ENCODE measurements at places on chromosomes 1 and 21.

- DNase-seq: peak; percentile 77
Measured at GRCh38 chr1:231387770-231388669, 34.1 kb downstream of the EGLN1 start.

DNA sequence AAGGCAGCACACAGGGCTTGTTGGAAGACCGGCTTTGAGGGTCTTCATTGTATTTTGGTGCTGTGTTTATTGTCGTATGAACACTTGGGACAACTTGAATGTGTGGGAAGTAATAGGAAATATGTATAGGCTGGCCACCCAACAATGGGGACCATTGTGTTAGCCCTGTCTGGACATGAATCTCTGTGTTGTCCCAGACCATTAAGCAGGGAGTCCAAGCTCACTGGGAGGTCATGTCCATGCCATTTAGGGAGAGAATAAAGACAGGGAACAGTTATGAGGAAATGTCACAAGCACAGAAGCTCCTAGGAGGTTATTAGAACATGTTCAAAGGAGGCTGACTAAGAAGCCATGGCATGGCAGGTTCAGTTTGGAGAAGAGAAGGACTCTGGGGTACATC is 266.1 kb downstream of the KIF26B start:
- DNase-seq: no peak

DNA sequence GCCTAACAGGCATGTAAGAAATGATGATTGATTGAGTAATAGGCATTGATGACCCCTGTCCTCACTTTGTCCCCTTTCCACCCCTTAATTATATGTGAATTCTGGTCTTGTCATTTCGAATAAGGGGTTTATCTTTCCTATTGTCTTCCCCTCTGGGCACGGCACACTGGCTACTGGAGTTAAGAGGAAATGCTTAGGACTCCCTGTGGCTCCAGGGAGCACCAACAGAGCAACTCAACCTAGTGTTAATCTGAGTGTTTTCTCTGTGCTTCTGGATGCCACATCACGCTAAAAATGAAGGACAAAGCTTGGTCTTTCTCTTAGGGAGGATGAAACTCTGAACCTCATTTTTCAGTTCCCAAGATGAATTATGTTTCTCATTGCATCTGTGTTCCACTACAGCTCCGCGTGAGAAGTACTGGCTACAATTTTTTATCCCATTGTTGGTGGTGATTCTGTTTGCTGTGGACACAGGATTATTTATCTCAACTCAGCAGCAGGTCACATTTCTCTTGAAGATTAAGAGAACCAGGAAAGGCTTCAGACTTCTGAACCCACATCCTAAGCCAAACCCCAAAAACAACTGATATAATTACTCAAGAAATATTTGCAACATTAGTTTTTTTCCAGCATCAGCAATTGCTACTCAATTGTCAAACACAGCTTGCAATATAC is 5.3 kb downstream of the FCER1A start:
- no peak for DNase-seq

DNA sequence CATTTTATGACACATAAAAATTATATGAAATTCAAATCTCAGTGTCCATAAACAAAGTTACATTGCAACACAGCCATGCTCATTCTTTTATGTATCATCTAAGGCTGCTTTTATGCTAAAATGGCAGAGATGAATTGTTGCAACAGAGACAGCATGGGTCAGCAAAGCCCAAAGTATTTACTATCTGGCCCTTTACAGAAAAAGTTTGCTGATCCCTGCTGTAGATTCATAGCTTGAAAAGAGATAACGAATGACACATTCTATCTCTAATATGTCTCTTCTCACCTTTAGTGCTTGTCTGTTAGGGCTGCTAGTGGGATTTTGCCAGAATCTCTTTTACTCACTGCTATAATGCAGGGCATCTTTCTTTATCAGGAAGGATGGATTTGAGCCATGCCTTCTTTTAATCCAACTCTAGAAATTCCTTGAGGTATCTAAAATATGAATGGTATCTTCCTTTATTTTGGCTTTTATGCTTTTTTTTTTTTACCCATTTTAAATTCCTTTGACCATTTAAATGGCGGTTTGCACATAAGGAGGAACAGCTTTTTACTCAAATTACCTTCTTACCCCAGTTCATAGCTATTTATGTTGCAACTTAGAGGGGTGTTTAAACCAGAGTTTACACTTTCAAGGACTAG is 598.2 kb downstream of the PLPP3 start:
- no peak for DNase-seq

GRCh38 chr1:92544756-92545165 is 58.0 kb upstream of the GFI1 start:
- peak; percentile 17 for DNase-seq

All from M059J (cell line).